Daoy (cell line): ENCODE measurements at places on chromosomes 7 and 10. TPM values are rescaled to one million over a fixed set of nuclear protein-coding genes. Genes with fewer than 3 reads are reported as not detected.

DNA sequence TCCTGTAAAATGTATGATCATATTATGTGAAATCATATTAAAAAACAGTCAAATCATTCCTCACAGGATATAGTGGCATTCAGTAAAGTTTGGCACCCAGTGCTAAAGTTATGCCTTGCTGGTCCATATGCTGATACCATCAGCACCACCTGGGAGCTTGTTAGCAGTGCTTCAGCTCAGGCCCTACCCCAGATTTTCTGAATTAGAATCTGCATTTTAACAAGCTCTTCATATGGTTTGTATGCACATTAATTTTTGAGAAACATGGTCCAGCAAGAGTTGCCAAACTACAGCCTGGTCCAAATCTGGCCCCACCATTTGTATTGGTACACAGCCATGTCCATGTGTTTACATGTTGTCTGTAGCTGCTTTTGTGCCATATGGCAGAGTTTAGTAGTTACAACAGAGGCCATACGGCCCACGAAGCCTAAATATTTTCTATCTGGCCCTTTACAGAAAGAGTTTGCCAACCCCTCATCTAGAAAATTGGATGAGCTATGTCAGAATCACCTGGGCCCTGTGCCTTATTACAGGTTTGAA lies 30.1 kb downstream of the RAB18 start:
- no peak for DNase-seq

The LIPA gene
- total RNA-seq = 15.6 and 16.2 TPM in 2 replicates

DNA sequence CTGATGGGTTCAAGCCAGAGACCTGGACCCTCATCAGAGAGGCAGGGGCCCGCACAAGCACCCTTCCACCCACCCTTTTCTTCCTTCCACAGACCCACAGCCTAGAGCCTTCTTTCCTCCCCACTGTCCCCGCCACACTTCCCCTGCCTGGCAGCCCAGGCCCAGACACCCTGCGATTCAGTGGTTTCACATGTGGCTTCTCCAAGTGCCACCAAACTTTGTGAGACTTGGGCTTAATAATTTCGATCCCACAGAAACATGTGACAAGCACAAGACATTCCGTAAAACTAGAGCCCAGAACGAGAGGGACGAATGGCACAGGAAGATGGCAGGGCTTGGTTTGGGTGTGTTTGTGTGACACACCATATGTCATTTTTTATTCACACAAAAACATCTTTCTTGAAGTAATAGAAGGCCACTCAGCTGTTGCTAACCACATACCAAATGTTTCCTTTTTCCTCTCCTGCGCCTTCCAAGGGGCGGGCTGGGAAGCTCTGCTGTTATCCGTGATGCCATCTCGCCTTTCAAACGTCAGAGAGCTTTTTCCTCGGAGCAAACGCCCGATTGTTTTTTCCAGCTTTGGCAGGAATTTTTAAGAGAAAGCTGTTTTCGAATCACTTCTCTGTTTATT lies 162.9 kb downstream of the GRK5 start:
- peak; percentile 51 for DNase-seq

The ELMO1 gene
- 7.0 and 25.3 TPM in 2 replicates for total RNA-seq

DNA sequence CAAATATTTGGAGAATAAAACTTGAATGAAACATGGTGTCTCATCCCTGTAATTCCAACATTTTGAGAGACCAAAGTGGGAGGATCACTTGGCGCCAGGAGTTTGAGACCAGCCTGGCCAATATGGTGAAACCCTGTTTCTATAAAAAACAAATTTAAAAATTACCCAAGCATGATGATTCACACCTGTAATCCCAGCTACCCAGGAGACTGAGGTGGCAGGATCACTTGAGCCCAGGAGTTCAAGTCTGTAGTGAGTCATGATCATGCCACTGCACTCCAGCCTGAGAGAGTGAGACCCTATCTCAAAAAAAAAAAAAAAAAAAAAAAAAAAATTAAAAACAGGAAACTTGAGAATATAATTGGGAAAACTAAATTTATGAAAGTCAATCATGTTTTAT lies 481.1 kb downstream of the SEMA3D start:
- peak; percentile 16 for DNase-seq

The ARMC3 gene
- total RNA-seq = not detected in 2 replicates

The RASA4 gene
- total RNA-seq = 1.8 and 7.7 TPM in 2 replicates

- DNase-seq = no peak
These were observed 1.9 kb downstream of the BUB3 start for GRCh38 chr10:123156078-123156477.

DNA sequence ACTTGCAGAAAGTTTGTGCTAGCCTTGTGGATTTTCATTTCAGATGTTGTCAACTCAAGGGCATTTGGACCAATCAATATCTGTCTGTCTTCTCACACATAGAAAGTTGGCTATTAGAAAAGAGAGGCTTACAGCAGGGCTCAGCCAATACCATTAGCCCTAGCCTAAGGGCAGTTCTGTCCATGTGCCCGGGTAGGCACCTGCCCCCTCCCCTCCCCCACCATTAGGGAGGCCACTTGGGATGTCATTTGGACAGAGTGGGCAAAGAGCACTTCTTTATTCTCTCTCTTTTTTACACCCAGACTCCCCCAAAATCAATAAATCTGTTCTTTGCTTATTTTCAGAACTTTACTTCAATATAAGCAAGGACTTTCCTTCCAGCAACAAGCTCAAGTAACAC lies 188.5 kb upstream of the MKI67 start:
- no peak for DNase-seq

DNA sequence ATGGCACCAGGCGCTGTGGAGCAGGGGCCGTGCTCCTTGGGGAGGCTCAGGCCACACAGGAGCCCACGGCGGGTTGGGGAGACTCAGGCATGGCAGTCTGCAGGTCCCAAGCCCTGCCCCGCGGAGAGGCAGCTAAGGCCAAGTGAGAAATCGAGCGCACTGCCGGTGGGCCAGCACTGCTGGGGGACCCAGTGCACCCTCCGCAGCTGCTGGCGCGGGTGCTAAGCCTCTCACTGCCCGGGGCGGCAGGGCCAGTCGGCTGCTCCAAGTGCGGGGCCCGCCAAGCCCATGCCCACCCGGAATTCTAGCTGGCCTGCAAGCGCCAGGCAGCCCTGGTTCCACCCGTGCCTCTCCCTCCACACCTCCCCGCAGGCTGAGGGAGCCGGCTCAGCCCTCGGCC lies 57.1 kb downstream of the COL28A1 start:
- no peak for DNase-seq

The PDE6C gene
- total RNA-seq = not detected in 2 replicates

The AHR gene
- 79.7 and 91.9 TPM in 2 replicates for total RNA-seq

DNA sequence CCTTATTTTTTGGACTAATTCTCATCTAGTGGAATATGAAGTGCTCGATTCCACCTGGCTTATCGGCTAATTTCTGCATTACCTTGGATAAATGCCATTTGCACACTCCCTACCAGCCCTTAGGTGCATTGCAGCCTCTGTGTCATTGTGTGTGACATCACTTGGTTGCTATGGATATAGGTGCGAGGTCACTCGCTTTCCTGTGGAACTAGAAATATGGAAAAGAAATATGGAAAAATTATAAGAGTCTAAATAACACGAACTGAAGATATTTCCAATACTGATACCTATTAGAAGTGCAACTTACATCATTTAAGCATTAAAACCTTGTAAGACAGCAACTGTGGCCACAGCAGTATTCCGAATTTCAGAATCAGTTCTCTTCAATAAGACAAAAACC lies 2.0 kb downstream of the YWHAG start:
- peak; percentile 38 for DNase-seq

The H2BK1 gene
- not detected in 2 replicates for total RNA-seq

- no peak for DNase-seq
These were observed 36.5 kb downstream of the CAMK2B start for GRCh38 chr7:44288811-44289340.

The PDLIM1 gene
- 17.7 and 21.9 TPM in 2 replicates for total RNA-seq

GRCh38 chr7:138603549-138604318 lies 97.4 kb downstream of the SVOPL start:
- peak; percentile 9 for DNase-seq

DNA sequence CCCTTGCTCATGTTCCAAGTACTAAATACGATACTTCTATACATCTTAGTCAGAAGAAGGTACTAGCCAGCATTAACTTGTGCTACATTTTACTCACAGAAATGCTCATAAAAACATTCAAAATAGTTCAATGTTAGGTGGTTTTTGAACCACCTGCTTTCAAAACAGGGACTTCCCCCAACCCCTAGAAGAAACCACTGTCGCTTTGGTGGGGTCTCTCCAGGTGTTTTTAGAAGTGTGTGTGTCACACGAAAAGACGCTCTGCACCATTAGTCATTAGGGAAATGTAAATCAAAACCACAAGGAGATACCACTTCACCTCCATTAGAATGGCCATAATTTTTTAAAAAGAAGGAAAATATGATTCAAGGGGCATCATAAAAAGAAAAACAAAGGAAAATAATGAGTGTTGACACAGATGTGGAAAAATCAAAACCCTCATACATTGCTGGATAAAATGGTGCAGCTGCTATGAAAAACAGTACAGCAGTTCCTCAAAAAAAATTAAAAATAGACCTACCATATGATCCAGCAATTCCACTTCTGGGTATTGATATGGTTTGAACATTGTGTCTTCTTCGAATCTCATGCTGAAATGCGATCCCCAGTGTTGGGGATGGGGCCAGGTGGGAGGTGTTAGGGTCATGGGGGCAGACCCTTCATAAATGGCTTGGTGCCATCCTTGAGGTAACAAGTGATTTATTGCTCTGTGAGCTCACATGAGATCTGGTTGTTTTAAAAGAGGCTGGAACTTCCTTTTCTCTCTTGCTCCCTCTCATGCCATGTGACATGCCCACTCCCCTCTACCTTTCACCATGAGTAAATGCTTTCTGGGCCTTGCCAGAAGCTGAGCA lies 74.2 kb downstream of the MALSU1 start:
- DNase-seq = peak; percentile 79

- DNase-seq = no peak
These were observed 1.5 kb downstream of the MLLT10 start for GRCh38 chr10:21535494-21535965.

- DNase-seq = peak; percentile 54
These were observed 39.5 kb downstream of the TSPAN14 start for GRCh38 chr10:80493522-80494051.

- peak; percentile 2 for DNase-seq
These were observed 192.5 kb upstream of the PCLO start for GRCh38 chr7:83355143-83355542.

- DNase-seq = no peak
These were observed 14.2 kb downstream of the DOCK1 start for GRCh38 chr10:126919426-126919825.

DNA sequence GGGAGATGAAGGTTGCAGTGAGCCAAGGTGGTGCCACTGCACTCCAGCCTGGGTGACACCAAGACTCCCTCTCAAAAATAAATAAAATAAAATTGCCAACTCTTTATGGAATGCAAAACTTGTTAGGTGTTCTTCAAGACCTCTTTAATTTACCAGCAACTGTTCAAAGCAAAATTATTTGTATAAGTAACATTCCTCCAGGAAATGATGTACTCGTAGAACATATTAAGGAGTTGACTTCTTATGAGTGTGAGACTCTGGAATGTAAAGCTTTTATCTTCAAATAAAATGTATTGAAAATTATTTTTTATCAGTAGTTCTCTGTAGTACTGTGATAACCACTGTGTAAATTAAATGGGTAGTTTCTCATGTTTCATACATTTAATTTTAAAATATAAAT lies 94.4 kb downstream of the CYP51A1 start:
- no peak for DNase-seq

The HOGA1 gene
- total RNA-seq = not detected in 2 replicates

The CALHM1 gene
- not detected in 2 replicates for total RNA-seq

DNA sequence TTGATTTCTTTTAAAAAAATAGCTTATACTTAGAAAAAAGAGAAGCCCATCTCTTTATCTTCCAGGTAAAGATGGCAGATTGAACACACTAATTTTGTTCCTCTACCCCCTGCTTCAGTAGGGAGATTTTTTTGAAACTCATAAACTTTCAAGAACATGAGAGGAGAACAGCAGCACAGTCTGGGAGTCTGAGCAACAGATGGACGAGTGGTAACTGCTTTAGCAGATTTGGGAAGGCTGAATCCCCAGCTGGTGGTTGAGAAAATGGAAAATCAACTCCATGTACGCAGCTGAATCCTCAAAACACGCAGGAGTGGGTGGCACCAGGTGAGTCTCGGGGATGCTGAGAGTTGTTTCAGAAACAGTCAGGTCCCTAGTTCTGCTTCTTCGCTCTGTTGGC lies 114.6 kb upstream of the CTBP2 start:
- DNase-seq = no peak

DNA sequence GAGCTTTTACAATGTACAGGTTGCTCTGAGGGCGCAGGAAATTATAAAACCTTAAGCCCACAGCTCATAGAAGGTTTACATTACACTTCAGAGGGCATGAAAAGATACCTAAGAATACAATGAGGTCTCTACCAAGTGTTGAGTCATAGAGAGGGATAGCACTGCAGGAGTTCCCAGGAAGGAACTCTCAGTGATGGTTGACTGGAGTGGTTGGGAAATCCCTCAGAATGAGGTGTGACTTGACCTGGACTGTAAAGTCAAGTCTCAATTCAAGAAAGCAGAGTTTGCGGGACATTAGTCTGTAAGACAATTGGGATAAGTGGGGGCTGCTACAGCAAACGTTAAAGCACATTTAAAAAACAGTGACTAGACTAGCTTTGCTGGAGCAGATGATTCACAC lies 21.9 kb downstream of the TNKS2 start:
- DNase-seq = no peak

The COL1A2 gene
- total RNA-seq = 596 and 732 TPM in 2 replicates

The GNGT1 gene
- total RNA-seq = not detected in 2 replicates

DNA sequence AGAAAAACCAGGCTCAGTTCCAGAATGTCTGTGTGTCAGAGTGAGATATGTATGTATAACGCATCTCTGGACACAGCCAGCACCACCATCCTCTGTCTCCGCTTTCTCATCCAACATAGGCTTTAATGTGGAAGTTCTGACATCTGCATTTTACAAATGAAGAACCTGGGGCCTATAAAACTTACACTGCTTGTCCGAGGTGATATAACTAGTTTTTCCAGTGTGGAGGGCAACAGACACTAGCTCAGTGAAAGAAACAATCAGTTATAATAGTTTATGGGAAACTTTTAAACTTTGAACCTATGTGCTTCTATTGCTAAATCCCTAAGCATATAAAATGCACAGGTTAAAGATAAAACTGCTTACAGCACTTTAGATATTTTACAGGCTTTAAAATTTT lies 208.7 kb downstream of the CRPPA start:
- no peak for DNase-seq

- no peak for DNase-seq
These were observed 43.4 kb upstream of the PPIF start for GRCh38 chr10:79303631-79304478.

The CRYGN gene
- total RNA-seq = 0.17 TPM in 1 of 2 replicates, not detected in the other

The PLXNA4 gene
- total RNA-seq = 0.69 and 5.5 TPM in 2 replicates

The TMEM209 gene
- 30.9 and 46.7 TPM in 2 replicates for total RNA-seq

DNA sequence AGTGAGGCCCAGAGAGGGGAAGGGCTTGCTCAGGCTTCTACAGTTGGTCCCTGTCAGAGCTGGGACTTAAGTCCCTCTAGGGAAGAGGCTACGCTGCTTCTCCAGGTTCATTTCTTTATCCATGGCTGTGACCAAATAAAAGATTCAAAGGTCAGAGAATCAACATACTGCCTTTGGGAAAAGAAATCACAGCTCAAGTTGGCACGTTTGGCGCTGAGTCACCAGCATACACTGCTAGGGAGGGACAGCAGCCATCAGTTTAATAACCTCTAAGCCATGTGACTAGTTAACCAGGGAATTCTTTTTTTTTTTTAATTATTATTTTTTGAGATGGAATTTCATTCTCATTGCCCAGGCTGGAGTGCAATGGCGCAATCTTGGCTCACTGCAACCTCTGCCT lies 28.4 kb upstream of the CRHR2 start:
- no peak for DNase-seq
